ENCODE measurements at places on chromosomes 5 and 9. TPM values are rescaled to one million over a fixed set of nuclear protein-coding genes. Genes with fewer than 3 reads are reported as not detected.
A peak's percentile ranks its signal among the peaks of the same experiment; 100 is the strongest.

The BARHL1 gene
- not detected for total RNA-seq

The RNF14 gene
- total RNA-seq: 35.4 TPM

DNA sequence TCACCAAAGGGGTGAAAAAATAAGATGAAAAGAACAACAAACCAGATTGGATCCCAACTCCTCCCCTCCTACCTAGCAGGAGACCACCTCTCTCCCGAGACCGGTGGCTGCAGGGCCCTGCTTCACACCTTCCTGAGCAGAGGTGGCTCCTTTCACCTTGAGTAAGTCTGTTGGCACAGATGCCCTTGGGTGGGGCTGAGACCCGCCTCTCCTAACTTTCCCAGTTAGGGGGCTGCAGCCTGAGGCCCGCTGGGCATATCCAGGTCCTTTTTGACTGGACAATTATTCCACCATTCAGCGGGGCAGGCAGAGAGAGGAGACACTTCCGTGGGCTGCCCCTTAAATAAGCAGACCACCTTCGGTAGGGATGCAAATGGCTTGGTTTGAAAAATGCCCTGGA lies 1.3 kb downstream of the SLC25A48 start:
- no peaks in the 10 kb centered on the region for H3K4me1 ChIP-seq
- H3K27me3 ChIP-seq: peaks cover 5% of the 10 kb centered on the region
- no peak overlapping the region for H3K27ac ChIP-seq
- DNase-seq: no peak
- H3K4me3 ChIP-seq: no peak overlapping the region

DNA sequence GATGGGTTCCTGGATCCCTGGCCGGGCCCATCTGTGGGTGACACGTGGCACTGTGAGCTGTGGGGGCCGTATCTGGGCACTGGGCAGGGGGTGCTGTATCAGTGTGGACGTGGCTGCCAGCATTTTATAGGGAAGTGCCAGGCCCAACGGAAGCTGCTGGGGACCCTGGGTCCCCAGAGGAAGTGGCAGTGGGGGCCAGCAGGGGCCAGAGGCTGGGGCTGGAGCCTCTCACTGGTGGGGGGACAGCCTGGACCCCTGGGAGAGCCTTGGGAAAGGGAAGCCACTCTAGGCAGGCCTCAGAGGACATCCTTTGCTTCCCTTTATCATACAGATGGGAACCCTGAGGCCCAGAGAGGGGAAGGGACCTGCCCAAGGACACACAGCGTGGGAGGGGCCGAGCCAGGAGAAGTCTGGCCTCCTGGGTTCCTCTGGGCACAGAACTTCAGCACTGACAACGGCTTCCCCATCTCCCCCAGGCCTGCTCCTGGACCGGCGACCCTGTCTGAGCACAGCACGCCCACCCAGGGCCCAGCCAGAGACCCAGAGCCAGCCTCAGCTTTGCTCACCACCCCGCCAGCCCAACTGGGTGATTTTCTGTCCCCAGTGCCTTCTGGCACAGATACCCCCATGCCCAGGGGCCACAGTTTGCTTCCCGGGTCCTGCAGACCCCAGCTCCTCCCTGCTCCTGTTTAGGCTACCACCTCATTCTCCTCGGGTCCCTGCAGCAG lies 15.5 kb upstream of the LAMC3 start:
- DNase-seq: no peak
- peaks cover 6% of the 10 kb centered on the region for H3K27me3 ChIP-seq
- no peak overlapping the region for H3K4me3 ChIP-seq
- H3K4me1 ChIP-seq: no peaks in the 10 kb centered on the region

- peaks cover 15% of the 10 kb centered on the region for H3K27me3 ChIP-seq
- no peak overlapping the region for H3K4me3 ChIP-seq
- H3K27ac ChIP-seq: no peak overlapping the region
- H3K36me3 ChIP-seq: no peaks in the 10 kb centered on the region
- no peak for DNase-seq
Measured at GRCh38 chr9:33752130-33752637, 43.2 kb upstream of the PRSS3 start.

DNA sequence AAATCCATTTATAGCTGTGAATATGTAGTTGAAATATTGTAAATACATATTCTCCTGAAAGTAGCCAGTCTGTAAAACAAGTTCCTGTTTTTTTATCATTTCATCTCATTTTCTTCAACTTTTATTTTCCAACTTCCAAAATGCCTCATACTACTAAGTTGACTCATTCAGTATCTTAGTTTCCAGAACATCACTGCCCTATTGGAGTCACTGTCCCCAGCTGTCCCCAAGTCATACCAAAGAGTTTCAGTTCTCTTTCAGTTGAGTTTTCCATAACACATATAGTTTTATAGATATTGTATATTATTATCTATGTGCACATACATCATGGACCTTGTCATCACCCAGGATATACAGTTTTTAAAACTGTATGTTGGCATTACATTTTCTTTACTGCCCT lies 261.7 kb downstream of the CDH12 start:
- H3K4me3 ChIP-seq: no peak overlapping the region
- H3K27ac ChIP-seq: no peak overlapping the region
- no peak for DNase-seq

DNA sequence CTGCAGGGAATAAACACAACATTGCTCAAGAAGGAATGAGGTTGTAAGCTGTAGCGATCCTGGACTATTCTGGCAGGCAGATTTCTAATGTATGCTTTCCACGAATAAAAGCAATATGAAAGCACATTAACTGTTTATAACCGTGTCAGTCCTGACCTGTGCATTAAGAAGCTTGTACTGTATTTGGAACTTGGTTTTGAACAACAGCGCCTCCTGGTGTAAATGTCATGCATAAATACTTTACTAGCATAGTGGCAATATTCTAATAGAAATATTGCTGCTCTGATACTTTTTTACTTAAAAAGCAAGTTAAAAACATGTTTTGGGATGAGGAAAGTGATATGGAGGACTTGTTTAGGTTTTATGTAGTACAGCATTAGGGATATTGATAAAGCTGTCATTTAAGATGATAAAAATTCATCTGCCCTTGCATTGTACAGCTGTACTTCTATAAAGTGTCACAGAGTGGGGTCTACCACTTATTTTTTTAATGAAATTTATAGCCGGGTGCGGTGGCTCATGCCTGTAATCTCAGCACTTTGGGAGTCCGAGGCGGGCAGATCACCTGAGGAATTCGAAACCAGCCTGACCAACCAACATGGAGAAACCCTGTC lies 70.7 kb upstream of the GNE start:
- H3K4me1 ChIP-seq: no peaks in the 10 kb centered on the region
- no peaks in the 10 kb centered on the region for H3K27me3 ChIP-seq
- no peak overlapping the region for H3K27ac ChIP-seq
- peak; percentile 64 for DNase-seq

GRCh38 chr9:124409410-124409809 lies 5.8 kb downstream of the PSMB7 start:
- DNase-seq: no peak
- no peak overlapping the region for H3K27ac ChIP-seq
- peaks cover 63% of the 10 kb centered on the region for H3K36me3 ChIP-seq
- H3K27me3 ChIP-seq: no peaks in the 10 kb centered on the region
- peaks cover 12% of the 10 kb centered on the region for H3K4me1 ChIP-seq

DNA sequence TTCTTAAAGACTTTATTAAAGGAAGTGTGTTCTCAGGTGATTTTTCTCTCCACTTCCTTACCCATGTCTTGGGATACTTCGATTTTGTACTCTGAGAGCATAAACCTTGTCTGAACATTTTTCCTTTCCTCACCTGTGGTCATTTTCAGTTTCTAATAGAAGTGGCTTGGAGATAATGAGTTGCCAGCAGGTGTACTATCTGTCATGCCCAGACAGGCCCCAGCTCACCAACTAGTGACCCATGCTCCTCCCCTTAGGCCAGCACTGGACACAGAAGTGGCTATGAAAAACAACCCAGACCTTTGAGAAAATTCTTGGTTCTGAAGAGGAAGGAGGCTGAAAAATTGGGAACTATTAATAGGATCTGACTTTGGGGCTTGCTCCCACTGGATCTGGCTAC lies 49.2 kb upstream of the SMIM32 start:
- no peaks in the 10 kb centered on the region for H3K36me3 ChIP-seq
- H3K27ac ChIP-seq: no peak overlapping the region
- no peaks in the 10 kb centered on the region for H3K4me1 ChIP-seq
- no peaks in the 10 kb centered on the region for H3K27me3 ChIP-seq
- no peak for DNase-seq
- H3K4me3 ChIP-seq: no peak overlapping the region

DNA sequence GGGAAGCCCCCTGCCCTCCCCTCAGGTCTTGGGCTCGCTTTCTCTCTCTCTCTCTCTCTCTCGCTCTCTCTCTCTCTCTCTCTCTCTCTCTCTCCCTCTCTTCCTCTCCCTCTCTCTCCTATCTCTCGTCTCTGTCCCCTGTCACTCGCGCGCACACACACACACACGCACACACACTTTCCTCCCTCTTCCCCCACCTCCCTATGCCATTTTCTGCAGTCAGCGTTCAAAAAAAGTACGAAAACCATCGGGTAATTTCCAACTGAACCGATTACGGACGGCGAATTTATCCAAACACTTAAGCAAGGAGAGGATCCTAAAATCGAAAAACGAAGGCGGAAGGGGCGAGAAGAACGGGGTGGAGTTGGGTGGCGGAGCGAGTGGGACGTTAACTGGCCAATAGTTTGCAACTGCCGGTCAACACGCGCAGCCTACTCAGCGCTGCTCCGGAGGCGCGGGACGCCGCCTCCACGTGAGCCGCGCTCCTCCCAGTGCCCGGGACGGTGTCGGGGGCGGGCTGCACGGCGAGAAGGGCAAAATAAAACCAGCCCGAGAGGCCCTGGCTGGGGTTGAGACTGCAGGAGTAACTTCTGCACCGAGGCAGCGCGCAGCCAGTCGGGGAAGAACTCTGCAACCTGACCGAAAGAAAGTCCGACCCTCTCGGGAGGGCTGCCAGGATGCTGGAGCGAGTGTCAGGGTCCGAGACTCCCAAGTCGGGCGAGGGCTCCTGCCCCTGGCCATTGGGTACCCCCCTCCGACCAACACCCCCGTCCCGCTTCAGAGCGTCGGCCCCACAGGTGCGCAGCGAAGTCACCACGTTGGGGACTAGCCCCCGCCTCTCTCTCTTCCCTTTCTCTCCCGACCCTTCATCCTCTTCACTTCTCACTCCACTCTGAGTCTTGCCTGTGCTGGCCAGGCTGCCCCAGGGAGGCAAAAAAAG lies 24.9 kb upstream of the ELAVL2 start:
- H3K4me3 ChIP-seq: no peak overlapping the region
- no peaks in the 10 kb centered on the region for H3K36me3 ChIP-seq
- H3K27me3 ChIP-seq: no peaks in the 10 kb centered on the region
- no peak for DNase-seq
- no peak overlapping the region for H3K27ac ChIP-seq
